Caudate nucleus (tissue), 63 donors: ENCODE measurements at places on chromosomes 2 and 18.

- no peak for DNase-seq
Observed at GRCh38 chr2:9782197-9782719, 61.0 kb upstream of the TAF1B start.

GRCh38 chr2:20868377-20868776 is 45.5 kb upstream of the LDAH start:
- DNase-seq: no peak

GRCh38 chr18:70288171-70288850 is 534 bp upstream of the SOCS6 start:
- DNase-seq: no peak

GRCh38 chr2:239326831-239327535 is 73.8 kb downstream of the HDAC4 start:
- DNase-seq: no peak

DNA sequence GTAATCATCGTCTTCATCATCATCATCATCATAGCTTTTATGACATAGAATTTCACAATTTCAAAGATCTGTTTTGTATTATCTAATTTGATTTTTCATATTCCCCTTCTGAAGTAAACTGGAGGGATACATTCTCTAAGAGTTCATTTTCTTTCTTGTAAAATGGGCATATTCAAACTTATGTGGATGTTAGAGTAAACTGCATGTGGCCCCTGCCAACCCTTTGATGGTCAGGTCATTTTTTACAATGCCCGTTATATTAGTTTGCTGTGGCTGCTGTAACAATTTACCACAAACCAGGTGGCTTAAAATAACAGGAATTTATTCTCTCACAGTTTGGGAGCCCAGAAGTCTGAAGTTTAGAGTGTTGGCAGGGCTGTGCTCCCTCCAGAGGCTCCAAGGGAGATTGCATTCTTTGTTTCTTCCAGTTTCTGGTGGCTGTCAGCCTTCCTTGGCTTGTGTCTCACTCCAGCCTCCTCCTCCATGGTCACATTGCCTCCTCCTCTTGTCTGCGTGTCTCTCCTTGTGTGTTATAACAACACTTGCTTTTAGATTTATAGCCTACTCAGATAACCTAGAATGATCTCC is 127.5 kb upstream of the MMADHC start:
- no peak for DNase-seq

DNA sequence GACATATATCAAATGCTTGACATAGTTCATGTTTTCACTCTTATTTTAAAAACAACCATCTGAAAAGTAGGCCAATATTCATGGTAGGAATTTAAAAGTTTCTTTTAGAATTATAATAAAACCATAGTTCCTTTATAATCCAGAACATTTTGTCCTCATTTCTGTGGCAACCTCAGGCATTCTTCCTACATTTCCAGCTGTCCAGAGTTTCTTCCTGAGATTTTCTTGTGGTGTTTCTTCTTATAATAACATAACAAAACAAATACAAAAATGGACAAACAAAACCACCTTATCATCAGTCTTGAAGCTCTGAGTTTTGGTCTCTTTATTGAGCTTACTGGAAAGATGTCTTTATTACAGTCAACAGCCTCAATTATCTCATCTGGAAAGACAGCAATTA is 2028.6 kb upstream of the CELF4 start:
- DNase-seq: no peak

GRCh38 chr2:123566291-123566946 is 458.7 kb upstream of the CNTNAP5 start:
- DNase-seq: no peak

DNA sequence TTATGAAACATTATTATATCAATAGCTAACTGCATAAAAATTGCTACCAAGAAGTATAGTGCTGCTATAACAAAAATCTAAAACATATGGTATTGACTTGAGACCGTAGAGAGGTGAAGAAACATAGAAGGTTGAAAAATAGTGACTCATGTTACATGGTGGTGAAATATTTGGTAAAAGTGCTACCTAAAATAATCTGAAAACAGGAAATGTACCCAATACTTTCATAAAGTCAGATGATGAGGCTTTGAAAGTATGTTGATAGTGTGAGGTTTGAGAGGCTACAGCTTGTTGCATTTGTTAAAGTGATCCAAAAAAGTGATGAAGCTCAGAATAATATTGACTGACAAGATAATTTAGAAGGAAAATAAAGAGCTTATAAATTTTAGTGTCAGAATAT is 718.7 kb upstream of the SLC8A1 start:
- no peak for DNase-seq

DNA sequence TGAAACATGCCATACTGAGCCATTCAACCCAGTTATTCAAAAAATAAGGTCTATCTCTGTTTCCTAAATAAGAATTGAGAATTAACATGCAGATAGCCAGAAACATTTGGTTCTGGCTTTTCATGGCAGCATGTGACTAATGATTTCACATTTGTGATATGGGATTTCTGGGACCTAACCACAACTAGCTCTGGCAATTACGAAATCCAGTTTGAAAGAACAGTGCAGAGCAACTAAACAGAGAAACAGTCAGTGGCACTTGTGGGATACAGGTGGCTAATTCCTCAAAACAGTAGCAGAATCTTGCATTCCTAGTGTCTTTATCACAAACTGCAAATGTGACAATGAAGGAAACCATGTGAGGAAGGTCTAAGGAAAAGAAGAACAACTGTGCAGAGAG is 637.8 kb upstream of the CHAC2 start:
- no peak for DNase-seq

DNA sequence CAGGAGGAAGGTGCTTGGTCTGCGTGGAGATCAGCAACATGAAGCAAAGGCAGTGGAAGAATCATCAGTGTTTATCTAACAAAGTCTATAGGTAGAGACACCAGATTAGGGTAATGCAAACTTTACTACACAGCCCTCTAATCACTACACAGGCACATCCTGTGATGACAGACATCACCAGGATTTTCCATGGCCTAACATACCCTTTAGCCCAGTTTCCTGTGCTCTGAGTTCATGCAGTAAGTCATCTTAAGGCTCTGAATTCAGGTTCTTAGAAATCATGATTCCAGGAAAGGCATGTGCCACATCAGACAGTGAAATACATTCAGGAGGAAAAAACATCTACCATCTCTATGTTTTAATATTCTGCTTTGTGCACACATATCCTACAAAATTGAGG is 708.5 kb upstream of the SLC8A1 start:
- DNase-seq: no peak

- DNase-seq: no peak
Observed at GRCh38 chr2:221134718-221135117, 437.4 kb downstream of the EPHA4 start.

- no peak for DNase-seq
Observed at GRCh38 chr2:96839293-96839874, 4.4 kb downstream of the ANKRD23 start.

DNA sequence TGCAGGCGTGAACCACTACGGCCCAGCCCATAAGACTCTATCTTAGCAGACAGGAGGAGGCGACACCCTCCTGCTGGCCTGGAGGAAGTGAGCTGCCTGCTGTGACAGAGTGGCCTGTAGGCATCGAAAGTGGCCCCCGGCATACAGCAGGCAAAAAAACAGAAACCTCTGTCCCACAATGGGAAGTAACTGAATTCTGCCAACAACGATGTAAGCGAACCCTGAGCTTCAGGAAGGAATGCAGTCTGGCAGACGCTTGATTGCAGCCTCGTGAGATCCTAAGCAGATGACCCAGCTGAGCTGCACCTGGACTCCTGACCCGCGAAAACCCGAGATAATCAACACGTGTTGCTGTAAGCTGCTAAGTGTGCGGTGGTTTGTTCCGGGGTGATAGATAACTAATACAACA is 13.6 kb downstream of the MRO start:
- DNase-seq: no peak

GRCh38 chr2:231613663-231614558 is 21.2 kb downstream of the TEX44 start:
- DNase-seq: peak; percentile 86

- DNase-seq: no peak
Observed at GRCh38 chr2:191177751-191178736, 27.2 kb upstream of the STAT4 start.

GRCh38 chr2:206096876-206097275 is 10.9 kb upstream of the INO80D start:
- DNase-seq: no peak

- no peak for DNase-seq
Observed at GRCh38 chr18:48786455-48787202, 164.1 kb downstream of the SMAD7 start.

DNA sequence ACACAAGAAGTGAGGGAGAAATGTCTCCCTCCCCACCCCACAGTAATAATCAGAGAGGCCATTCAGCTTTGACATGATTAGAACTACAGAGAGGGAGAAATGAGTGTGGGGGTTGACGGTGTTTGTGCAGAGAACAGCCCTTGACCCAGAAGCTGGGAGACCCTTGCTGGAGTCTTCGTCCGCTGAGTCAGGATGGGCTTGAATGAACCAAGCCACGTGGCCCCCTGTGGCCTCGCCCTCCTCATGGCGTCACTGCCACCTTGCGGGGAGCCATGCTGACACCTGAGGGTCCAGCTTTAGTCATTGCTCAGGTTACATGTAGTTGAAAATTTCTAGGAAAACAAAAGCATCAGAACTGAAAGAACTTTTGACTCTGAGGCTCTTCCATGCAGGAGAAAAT is 101.2 kb downstream of the DGKD start:
- DNase-seq: no peak

DNA sequence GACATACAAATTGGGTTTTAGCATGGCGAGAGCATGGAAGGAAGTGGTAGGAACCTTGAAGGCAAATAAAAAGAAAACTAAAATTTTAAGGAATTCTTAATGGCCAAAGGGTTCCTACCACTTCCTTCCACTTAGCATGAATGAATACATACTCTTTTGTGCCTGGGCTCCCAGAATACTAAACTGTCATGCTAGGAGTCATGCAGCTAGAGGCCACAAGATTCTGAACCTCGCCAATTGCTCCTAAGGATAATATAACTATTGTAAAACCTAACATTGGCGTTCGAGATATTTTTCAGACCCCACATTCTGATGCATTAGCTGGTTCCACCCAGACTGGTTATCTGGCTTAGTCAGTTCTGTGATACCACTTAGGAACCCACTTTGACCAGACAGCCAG is 38.6 kb upstream of the ARHGAP25 start:
- DNase-seq: no peak

DNA sequence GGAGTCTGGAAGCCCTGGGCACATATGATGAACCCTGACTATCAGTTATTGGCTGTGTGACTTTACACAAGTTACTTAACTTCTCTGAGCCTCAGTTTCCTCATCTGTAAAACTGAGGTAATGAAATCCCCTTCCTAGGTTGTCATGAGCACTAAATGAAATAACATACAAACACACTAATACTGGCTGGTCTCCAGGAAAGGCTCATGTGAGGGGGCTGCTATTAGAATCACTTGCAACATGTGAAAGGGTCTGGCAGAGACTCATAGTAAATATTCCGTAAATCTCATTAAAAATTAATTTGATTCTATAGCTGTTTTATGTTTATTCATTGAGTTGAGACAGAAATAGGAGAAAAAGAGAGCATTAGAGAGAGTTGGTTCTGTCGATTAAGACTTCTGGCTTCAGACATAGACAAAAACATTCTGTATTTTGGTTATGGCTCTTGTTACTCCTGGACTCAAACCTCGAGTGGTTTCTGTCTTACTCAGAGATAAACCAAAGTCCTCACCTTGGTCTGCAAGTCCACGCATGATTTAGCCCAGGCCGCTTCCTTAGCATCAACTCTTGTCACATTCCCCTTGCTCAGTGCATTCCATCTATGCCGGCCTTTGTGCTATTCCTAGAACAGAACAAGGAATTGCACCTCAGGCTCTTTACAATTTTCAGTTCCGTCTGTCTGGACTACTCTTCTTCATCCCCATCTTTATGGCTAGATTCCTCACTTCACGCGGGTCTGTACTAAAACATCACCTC is 139.1 kb downstream of the NXPH2 start:
- DNase-seq: no peak

GRCh38 chr2:160308915-160309314 is 108.8 kb upstream of the ITGB6 start:
- no peak for DNase-seq

DNA sequence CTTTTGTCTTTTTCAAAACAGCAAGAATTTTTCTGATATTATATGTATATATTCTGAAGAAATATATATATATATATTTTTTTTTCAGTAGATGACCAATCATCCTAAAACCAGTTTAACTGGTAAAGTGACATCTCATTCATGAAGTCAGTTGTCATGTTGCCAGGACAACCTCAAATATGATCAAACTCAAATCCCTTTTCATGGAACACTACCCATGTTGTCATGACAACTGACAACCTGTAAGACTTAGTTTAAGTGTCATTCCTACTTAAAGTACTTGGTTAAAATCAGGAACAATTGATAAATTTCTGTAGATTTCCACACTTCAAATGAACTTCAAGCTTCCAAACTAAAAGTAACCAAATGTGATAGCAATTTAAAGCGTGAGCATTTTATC is 101.8 kb upstream of the ERBB4 start:
- DNase-seq: no peak

DNA sequence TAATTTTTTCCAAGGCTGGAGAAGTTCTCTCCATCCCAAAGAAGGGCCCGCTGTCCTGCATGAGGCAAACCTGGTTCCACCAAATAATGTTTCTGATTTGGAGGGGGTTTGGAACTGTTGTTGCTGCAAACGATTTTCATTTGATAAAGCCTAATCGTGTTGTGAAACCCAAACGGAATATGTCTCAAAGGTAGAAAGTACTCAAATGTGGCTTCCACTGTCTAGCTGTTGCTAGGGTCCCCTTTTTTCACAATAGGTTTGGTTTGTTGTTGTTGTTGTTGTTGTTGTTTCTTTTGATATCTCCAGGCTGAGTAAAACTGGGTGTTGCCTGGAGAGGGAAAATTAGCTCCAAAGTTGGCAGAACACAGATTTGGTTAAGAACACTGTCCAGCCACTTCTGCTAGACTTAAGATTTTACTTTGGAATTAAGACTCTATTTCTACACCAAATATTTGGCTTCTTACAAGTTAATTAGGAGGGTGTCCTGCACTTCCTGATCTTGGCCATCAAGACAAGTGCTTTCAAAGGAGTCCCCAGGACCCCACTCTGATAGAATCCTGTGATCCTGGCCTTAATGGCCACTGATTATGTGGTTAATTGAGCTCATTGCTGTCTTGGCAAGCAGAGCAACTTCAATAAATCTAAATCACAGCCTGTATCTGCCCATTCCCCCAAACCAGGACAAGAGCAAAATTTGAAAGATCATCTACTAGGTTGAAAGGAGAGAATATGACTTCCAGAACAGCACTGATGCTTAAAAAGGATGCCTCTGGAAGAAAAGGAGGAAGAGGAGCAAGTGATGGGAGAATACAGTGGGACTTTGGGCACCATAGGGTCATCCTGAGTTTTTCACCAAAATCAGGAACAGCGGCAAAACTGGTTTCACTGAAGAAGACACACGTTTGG is 3.3 kb upstream of the HOXD13 start:
- DNase-seq: no peak

- DNase-seq: peak; percentile 56
Observed at GRCh38 chr2:12169721-12170120, 423.3 kb downstream of the LPIN1 start.

GRCh38 chr2:189163889-189164288 is 15.7 kb downstream of the COL5A2 start:
- no peak for DNase-seq

- no peak for DNase-seq
Observed at GRCh38 chr2:64145714-64146113, 1.5 kb upstream of the PELI1 start.

- no peak for DNase-seq
Observed at GRCh38 chr2:46481198-46482193, 2.1 kb downstream of the TMEM247 start.

GRCh38 chr2:102103992-102104871 is 38.3 kb upstream of the IL1R1 start:
- DNase-seq: no peak
